Immature natural killer cell (primary cell): ENCODE measurements at places on chromosomes 2 and 18. TPM values are rescaled to one million over a fixed set of nuclear protein-coding genes. Genes with fewer than 3 reads are reported as not detected.

DNA sequence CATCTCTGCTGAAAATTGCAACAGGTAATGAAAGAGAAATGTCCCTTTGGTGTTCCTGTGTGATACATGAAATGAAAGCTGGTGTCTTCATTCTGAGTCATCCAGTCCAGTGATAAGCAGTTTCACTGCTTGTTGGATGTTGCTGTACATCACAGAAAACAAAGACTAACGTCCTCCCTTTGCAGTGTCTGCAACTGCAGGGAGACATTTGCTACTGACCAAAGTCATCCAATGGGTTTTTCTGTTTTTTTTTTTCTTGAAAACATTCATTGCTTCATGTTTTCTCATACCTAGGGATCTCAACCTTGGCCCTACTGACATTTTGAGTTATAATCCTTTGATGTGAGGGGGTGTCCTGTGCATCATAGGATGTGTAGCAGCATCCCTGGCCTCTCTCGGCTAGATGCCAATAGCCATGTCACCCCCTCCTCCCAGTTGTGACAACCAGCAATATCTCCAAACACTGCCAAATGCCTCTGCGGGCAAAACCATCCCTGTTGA lies 63.6 kb upstream of the FZD5 start:
- no peak for DNase-seq

The NYAP2 gene
- polyA plus RNA-seq, result not detected

DNA sequence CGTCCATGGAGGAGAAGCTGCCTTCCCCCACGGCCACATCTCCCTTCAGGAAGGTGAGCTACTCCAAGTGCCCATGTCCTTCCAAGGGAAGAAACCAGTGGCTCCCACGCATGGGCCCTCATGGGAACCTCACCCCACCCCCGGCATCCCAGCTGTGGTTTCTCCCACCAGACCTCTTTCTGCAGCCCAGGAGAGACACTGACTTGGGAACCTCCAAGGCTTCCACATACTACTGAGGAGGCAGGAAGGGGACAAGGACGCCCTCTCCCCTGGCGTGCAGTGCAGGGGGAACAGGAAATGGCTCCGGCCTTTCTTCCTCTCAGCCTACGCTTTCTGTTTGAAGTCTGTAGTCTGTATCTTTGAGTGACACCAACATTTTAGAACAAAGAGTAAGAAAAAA lies 104.5 kb upstream of the EPC2 start:
- no peak for DNase-seq

- DNase-seq, result no peak
Observed at GRCh38 chr2:109246616-109247015, 117.6 kb downstream of the SH3RF3 start.

DNA sequence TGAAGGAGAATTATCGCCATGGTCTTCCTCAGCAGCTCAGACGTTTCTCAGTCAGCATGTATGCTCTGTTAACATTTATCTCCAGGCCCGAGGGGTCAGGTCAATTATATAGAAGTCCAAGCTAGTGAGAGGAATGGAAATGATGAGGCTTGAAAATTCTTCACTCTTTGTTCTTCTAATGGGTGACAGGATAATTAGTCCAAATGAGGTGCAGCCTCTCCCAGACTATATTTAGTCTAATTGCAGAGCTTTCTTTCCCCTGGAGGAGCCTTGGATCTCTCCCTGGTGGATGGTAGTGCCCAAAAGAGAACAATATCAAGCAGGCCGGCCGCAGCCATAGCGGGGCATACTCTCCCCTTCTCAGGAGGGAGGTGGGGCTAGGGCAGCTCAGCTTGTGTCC lies 51.4 kb upstream of the DTNB start:
- DNase-seq, result no peak

The RESP18 gene
- not detected for polyA plus RNA-seq

- no peak for DNase-seq
Observed at GRCh38 chr2:3241971-3242746, 135.5 kb downstream of the EIPR1 start.

The NPPC gene
- polyA plus RNA-seq, result not detected

DNA sequence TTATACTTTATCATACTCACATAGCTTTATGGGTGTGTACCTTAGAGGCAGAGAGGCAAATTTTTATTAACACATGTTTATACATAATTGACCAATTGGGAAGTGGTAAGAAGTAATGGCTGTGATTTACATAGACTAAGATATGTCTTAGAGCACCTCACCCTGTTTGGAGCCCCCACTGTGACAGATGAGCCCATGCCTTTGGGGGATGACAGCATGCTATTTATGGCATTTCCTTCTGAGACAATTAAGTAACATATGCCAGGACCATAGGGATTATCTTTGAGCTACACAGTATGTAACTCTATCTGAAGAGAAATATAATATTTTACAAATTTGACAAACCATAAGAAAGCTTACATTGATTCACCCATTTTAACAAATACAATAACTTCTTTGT lies 1655.3 kb upstream of the ACVR2A start:
- DNase-seq, result no peak

DNA sequence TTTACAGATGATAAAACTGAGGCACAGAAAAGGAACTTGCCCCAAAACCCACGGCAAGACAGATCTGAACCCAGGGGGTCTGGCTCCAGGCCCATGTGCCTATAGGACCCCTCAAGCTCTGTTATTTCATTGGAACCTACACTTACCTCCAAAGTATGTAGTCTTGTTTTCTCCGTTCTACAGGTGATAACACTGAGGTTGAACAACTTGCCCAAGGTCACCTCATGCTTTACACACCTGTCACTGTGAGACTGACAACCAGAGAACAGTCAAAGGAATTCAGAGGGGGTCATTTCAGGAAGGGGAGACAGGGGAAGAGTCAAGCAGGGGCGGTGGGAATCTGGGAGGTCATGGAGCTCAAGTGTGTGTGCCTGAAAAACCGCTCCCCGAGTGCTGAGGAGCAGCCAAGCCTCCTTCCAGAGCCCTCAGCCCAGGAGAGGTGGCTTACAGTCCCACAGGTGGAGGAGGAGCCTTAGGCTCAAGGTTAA lies 47.7 kb downstream of the SERTAD2 start:
- DNase-seq, result no peak

- DNase-seq, result no peak
Observed at GRCh38 chr2:17035010-17035409, 369.4 kb upstream of the CYRIA start.

DNA sequence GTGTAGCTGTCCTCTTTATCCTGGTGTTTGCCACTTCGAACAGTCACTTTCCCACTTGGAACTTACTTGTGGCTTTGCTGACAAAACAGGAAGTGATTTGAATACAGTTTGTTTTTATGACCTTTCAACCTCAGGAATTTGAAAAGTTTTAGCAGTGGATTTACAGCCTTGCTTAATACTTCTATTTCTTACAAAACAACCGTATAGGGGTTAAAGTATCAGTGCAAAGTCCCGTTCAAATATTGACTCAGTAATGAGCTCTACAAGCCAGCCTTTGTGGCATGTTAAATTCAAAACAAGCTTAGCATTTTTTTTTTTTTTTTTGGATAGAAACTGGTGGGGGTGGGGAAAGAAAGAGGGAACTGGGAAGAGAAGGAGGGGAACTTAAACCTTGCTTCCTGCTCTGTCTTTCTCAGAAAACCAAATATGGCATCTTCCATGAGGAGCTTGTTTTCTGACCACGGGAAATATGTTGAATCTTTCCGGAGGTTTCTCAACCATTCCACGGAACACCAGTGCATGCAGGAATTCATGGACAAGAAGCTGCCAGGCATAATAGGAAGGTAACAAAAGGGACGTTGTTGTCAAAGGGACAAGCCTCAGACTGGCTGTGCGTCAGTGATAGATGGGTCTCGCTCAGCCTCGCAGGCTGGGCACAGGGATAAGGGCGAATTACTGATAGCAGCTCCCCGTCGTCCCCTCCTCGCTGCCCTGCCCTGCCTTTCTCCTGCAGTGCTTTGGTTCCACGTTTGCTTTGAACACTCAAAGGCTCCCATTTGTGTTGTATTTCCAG lies at the start of gene HNMT:
Gene HNMT, plus strand, starts transcription at position 408 of the 793 bp plus-strand sequence. Its CDS starts 19 bp downstream, at position 427.
- DNase-seq, result no peak

- peak; percentile 3 for DNase-seq
Observed at GRCh38 chr2:206642075-206643025, at the start of gene FAM237A. Gene FAM237A (plus strand): TSS chr2:206642487. CDS start chr2:206644237, 1,750 bp downstream.

- peak; percentile 45 for DNase-seq
Observed at GRCh38 chr18:41906528-41907146, 48.4 kb upstream of the PIK3C3 start.

DNA sequence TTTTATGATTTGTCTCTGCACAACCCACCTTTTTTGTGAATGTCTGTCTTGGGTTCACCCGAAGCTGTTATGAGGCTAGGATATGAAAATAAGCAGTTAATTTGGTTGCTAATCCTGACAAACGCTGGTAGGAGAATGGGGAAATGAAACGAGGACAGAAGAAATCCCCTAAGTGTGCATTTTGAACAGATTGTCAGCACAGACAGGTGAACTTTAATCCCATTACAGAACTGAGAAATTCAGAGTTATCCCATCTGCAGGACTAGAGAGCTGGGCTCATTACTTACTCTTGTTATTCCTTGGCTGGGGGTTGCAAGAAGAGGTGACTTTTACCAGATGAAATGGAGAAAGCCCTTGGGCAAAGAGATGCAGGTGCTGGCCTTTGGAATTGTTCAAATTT lies 123.3 kb upstream of the NYAP2 start:
- DNase-seq, result no peak

GRCh38 chr2:47656715-47657600 lies 126.0 kb upstream of the MSH6 start:
- DNase-seq, result no peak

- no peak for DNase-seq
Observed at GRCh38 chr18:53918091-53918490, 306.4 kb downstream of the MBD2 start.

- no peak for DNase-seq
Observed at GRCh38 chr2:133506996-133507395, 61.3 kb downstream of the NCKAP5 start.

DNA sequence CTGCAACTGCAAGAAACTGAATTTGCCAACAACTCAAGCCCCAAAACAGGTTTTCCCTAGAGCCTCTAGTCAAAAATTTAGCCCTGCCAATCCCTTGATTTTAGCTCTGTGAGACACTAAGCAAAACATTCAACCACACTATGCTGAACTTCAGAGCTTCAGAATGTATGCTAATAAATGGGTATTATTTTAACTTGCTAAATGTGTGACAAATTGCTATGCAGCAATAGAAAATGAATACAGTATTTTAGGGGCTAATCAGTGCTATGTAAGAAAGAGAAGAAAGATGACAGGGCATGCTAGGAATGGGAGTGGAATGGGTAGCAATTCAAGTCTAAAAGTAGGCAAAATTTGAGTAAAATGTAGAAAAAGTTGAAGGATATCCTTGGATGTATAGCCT lies 223.9 kb upstream of the NOL4 start:
- DNase-seq, result no peak

DNA sequence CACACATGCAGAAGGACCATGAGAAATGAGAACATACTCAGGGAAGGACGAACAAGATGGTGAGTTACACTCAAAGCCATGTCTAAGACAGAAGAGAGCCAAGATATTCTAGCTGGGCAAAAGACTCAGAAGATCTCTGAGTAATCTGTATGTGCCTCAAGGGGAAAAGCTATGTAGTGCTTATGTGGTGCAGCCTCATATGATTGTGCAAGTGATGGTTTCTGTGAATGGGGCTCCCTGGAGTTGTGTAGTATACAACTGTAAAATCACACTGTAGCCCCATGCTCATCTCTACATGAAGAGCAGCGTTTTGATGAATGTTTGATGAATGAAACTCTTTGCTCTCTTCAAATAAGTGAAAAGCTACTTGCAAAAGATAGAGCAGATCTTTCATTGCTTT lies 57.5 kb downstream of the OSR1 start:
- no peak for DNase-seq

GRCh38 chr2:146576339-146577111 lies 1268.3 kb upstream of the ACVR2A start:
- DNase-seq, result no peak

The SLC40A1 gene
- 5.0 TPM for polyA plus RNA-seq

- no peak for DNase-seq
Observed at GRCh38 chr2:70690846-70691245, 77.2 kb downstream of the ADD2 start.

GRCh38 chr2:15492773-15493325 lies 68.3 kb downstream of the NBAS start:
- DNase-seq, result no peak

DNA sequence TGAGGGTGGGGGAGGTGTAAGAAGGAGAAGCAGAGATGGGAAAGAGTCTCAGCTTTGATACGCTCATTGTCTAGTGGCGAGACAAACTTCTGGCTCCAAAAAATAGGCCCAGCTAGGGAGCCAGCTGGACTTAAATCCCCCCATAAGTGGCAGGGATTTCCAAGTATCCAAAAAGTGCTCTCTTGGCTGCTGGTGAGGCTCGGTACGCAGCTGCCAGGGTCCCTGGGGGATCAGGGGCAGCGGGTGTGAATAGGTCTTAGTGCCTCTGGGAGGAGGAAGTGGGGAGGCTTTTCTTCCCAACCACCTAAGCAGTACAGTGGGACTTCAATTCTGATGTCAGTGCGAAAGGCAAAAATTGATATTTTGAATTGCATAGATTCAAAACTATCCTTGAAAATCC lies 73.5 kb downstream of the ALK start:
- DNase-seq, result no peak
